ENCODE measurements at places on chromosomes 1 and 21. TPM values are rescaled to one million over a fixed set of nuclear protein-coding genes. Genes with fewer than 3 reads are reported as not detected.

- peak overlapping the region; percentile 98 for H3K27ac ChIP-seq
- H3K36me3 ChIP-seq, result peaks cover 25% of the 10 kb centered on the region
- DNase-seq, result no peak
- H3K27me3 ChIP-seq, result no peaks in the 10 kb centered on the region
These were observed 94.5 kb upstream of the TSPAN2 start for GRCh38 chr1:115183721-115184259.

INTS7 gene
- 13.7 TPM for total RNA-seq

DNA sequence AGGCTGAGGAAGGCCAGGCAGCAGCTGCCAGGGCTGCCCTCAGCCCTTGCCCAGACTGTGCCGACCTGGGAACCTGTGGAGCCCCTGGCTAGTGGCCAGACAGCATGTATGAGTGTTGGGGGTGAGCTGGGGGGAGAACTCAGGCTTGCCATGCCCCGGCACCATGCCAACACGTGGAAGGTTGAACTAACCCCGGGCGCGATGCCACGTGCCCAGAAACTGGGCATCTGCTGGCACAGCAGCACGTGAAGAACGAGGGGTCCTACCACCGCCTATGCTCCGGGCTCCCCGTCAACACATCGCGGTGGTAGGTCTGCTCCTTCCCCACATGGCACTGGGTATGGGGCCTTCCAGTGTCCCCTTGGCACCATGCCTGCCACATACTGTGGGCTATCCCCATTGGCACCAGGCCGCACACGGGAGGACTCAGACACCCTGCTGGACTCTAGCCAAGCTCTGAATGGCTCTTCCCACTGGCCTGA, 68.7 kb downstream of the CASZ1 start:
- H3K27ac ChIP-seq, result no peak overlapping the region
- no peaks in the 10 kb centered on the region for H3K36me3 ChIP-seq
- H3K27me3 ChIP-seq, result peaks cover 19% of the 10 kb centered on the region
- H3K4me3 ChIP-seq, result no peak overlapping the region
- no peak for DNase-seq

DNA sequence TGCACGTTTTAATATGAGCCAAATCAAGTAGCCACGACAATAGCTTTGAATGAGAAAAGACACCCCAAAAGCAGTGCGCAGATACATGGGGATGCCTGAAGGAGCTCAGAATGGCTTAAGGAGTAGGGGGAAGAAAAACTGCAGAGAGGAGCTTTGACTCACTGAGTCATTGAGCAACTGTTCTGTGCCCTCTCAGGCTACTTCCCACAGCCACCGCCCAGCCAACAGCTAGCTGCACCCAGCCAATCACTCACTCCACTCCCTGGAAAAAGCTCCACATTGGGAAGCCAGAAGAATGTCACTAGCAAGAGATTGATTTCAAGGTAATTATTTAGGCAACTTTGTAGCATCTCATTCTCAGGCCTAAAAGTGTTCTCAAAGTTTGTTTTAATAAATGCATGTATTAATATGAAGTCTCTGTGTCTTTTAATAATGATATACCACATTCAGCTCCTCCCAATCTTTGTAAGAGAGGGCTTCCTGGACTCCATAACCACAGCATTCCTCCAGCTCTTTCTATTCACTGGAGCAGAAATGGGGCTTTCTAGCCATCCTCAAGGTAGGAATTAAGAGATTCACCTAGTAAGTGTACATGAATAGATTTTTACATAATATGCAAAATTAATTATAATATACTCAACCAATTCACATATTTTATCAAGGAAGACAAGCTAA, 16.8 kb downstream of the DUSP10 start:
- peak overlapping the region; percentile 80 for H3K27ac ChIP-seq
- DNase-seq, result peak; percentile 54
- peaks cover 70% of the 10 kb centered on the region for H3K36me3 ChIP-seq
- H3K27me3 ChIP-seq, result no peaks in the 10 kb centered on the region
- H3K4me1 ChIP-seq, result peaks cover 100% of the 10 kb centered on the region
- H3K4me3 ChIP-seq, result peak overlapping the region; percentile 60

GRCh38 chr1:198934901-198935305, 296.1 kb downstream of the PTPRC start:
- H3K4me3 ChIP-seq, result no peak overlapping the region
- H3K27me3 ChIP-seq, result no peaks in the 10 kb centered on the region
- H3K27ac ChIP-seq, result no peak overlapping the region
- peaks cover 19% of the 10 kb centered on the region for H3K36me3 ChIP-seq
- peaks cover 45% of the 10 kb centered on the region for H3K4me1 ChIP-seq

DNA sequence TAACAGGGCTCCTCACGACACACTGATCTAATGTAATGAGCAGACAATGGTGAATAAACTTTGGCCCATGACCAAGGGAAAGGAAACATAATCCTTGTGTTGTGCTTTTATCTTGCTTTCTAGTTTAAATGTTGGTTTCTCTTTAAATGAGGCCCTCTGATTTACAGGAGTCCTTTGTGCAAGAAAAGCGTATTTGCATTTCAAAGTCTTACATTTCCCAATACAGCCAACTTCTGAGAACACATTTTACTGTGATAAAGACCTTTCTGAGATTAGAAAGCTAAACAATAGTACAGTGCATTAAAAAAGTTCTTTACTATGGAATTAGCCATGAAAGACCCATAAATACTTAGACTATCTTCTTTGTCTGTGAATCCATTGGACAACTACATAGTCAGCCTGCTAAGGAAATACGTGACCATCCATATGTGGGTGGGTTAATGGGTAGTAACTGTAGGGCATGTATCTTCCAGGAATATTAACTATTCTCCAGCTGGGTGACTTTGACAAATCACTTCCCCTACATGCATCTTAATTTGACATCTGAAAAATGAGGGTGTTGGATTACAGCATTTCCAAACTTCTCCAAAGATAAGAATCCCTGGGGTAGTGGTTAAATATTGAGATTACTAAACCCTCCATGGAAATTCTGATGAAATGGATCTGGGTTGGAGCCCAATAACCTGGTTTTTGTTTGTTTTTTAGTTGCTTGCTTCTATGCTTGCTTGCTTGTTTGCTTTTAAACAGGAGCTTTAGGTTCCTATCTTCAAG, 50.3 kb upstream of the USP1 start:
- no peaks in the 10 kb centered on the region for H3K36me3 ChIP-seq
- H3K4me3 ChIP-seq, result no peak overlapping the region

MIXL1 gene
- not detected for total RNA-seq

- peak overlapping the region; percentile 75 for H3K27ac ChIP-seq
- H3K27me3 ChIP-seq, result no peaks in the 10 kb centered on the region
- peaks cover 66% of the 10 kb centered on the region for H3K4me1 ChIP-seq
- H3K36me3 ChIP-seq, result peaks cover 4% of the 10 kb centered on the region
- peak overlapping the region; percentile 71 for H3K4me3 ChIP-seq
- peak; percentile 81 for DNase-seq
These were observed 4.6 kb upstream of the ENAH start for GRCh38 chr1:225657462-225657989.

DNA sequence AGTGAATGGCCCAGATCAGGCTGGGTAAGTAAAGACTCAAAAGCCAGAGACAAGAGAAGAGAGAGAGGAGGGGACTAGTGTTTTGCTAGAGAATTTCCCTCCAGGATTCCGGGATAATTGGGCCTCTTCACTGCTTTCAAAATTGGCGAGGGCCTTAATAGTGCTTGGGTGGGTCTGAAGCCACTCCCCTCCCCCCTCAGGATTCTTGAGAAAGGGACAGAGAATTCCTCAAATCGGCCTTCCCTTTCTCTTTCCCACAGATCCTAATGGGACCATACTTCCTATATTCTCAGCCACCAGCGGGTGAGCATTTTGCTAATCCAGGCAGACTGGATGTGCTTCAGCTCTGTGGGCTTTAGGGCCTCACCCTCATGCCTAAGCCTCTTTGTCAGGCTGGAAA, 11.9 kb downstream of the SFN start:
- H3K4me3 ChIP-seq, result no peak overlapping the region
- H3K4me1 ChIP-seq, result no peaks in the 10 kb centered on the region
- H3K36me3 ChIP-seq, result no peaks in the 10 kb centered on the region
- no peak for DNase-seq

GRCh38 chr1:204250428-204251030, 36.7 kb upstream of the GOLT1A start:
- DNase-seq, result no peak
- peaks cover 19% of the 10 kb centered on the region for H3K4me1 ChIP-seq
- no peaks in the 10 kb centered on the region for H3K36me3 ChIP-seq
- no peak overlapping the region for H3K4me3 ChIP-seq

DNA sequence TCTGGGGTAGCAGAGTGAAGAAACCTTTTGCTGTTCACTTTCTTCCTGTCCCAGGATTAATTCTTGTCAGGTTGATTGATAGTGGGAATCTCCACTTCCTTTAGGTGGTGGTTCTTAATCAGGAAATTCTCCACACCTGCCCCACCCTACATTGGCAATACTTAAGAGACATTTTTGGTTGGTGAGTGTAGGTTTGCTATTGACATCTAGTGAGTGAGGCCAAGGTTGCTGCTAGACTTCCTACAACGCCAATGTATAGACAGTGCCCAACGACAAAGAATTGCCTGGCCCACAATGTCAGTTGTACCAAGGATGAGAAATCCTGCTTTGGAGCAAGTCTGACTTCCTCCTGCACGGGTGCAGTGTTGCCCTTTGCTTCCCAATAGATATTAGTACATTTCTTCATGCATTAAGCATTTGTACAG, 38.5 kb downstream of the MAP3K7CL start:
- no peak for DNase-seq
- no peaks in the 10 kb centered on the region for H3K36me3 ChIP-seq
- peaks cover 33% of the 10 kb centered on the region for H3K4me1 ChIP-seq
- H3K27me3 ChIP-seq, result no peaks in the 10 kb centered on the region

GRCh38 chr1:155651861-155652661, 36.5 kb downstream of the YY1AP1 start:
- H3K4me3 ChIP-seq, result peak overlapping the region; percentile 65
- H3K27ac ChIP-seq, result peak overlapping the region; percentile 85
- no peaks in the 10 kb centered on the region for H3K36me3 ChIP-seq
- no peaks in the 10 kb centered on the region for H3K27me3 ChIP-seq

LORICRIN gene
- total RNA-seq, result not detected

SLC44A5 gene
- total RNA-seq, result not detected

LYPD8 gene
- total RNA-seq, result 0.37 TPM

SCAMP3 gene
- total RNA-seq, result 132 TPM

TDRD5 gene
- total RNA-seq, result not detected

DNA sequence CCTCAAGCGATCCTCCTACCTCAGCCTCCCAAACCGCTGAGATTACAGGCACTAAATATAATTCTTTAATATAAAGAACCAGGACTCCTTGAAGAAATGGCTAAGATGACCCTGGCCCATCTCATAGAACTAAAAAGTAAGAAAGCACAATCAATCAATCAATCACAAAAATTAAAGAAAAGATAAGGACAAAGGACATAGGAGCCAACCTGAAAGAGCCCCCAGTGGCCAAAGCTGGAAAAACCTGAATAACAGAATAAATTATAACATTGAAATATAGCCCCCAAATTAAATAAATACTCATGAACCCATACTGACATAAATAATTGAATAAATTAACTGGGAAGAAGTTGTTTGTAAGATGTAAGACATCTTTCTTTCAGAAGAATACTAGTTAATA, 8.9 kb downstream of the NUP210L start:
- H3K27ac ChIP-seq, result no peak overlapping the region
- DNase-seq, result no peak
- H3K4me3 ChIP-seq, result no peak overlapping the region

Data from HFFc6 (cell line).